ENCODE measurements at places on chromosomes 12 and 14.

GRCh38 chr14:95340201-95340697 lies 20.5 kb upstream of the CLMN start:
- no peak for DNase-seq

GRCh38 chr12:54593135-54593534 lies 4.7 kb upstream of the PPP1R1A start:
- DNase-seq = no peak

GRCh38 chr12:109310247-109311125 lies 1.4 kb upstream of the FOXN4 start:
- DNase-seq = no peak

GRCh38 chr14:103534576-103535061 lies 5.6 kb downstream of the TRMT61A start:
- DNase-seq = no peak

DNA sequence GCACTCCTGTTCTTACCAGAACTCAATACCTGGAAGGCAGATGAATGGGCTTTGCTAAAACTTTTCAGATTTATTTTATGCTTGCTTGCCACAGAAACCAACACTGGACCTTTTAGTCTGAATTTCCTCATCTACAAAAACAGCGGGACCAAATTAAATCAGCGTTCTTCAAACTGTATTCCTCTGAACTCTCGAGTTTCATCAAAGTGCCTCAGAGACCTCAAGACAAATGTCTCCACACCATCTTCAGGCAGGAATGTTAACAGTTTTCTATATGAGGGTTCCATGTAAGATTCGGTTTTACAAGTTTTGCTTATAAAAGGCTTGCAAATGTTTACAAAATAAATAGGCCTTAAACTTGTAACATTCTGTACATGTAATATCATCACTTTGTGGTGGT lies 74.6 kb downstream of the MED13L start:
- no peak for DNase-seq

GRCh38 chr12:51829011-51829481 lies 19.5 kb downstream of the FIGNL2 start:
- DNase-seq = no peak

GRCh38 chr14:100864960-100865681 lies 38.4 kb downstream of the RTL1 start:
- no peak for DNase-seq

DNA sequence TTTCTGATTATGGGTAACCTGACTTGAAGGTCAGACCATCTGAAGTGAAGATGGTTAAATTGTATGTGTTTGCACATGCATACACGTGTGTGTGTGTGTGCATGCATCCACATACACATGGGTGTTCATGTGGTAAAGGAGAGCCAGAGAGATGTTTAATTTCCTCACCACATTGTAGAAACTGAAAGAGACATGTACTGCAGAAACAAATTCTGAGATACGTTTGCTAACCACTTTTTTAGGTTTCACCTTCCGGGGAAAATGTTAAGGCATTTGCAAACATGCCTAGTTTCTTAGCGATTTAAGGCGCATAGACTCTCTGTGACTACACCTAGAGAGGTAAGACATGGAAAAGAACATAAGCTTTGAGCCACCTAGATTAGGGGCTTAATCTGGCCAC lies 362.9 kb downstream of the RAD51B start:
- no peak for DNase-seq

DNA sequence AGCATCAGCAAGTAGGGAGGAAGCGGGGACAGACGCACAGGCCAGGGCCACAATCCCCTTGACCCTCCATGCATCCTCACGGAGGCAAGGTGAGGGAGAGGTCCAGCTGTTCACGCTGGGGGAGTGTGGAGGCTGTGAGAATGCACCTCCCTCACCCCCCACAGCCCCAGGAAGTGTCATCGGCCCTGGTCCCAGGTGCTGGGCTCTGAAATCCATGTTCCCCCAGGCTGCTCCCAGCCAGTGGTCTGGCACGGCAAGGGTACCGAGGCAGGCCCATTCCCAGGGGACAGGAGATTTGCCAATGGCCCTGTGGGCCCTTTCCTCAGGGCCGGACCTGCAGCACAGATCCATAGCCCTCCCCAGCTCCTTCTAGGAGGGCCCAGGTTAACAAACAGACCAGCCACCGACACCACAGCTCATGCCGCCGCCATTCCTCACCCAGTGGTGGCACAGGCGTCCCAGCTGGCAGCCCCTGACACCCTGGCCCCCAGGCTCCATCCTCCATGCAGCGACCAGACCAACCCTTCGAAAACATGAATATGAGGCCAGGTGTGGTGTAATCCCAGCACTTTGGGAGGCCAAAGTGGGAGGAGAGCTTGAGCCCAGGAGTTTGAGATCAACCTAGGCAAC lies 21.9 kb upstream of the EIF5 start:
- no peak for DNase-seq

DNA sequence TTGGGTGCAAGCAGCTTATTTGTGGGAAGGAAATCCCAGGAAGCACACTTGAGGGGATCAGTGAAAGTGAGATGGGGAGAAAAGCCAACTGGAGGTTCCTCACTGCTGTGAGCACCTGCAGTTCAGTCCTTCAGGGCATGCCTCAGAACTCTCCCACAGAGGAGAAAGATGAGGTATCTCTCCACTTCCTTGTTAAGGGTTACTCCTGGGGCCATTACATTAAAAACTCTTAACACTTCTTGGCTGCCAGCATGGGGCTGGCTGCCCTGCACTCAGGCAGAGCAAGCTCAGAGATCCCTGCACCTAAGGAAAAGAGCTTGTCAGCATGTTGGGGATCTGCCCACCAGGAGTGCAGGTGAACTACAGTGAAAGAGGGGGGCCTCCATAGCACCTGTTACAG lies 28.8 kb downstream of the FERMT2 start:
- no peak for DNase-seq

Measured in GDM1 (cell line).